ENCODE measurements at places on chromosomes 7 and 10.

GRCh38 chr7:1883031-1883761, 213.1 kb downstream of the ELFN1 start:
- DNase-seq, result no peak

GRCh38 chr7:138880881-138881578, 83.0 kb upstream of the ATP6V0A4 start:
- no peak for DNase-seq

DNA sequence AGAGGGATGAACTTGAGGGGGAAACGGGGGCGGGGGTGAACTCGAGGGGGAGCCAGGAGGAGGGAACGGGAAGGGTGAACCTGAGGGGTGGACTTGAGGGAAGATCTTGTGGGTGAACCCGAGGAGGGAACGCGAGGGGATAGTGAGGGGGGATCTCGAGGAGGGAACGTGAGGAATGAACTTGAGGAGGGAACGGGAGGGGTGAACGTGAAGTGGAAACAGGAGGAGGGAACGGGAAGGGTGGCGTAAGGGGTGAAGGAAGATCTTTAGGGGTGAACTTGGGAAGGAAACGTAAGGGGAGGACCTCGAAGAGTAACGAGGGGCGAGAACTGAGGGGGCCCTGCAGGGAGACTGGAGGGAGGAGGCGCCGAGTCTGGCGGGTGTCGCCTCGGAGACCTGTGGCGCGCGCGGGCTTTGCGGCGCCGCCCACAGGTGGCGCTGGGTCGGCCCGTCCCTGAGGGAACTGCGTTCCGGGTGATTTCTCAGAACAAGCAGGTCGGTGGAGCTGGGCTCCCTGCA, 651 bp downstream of the MYO3A start:
- no peak for DNase-seq

DNA sequence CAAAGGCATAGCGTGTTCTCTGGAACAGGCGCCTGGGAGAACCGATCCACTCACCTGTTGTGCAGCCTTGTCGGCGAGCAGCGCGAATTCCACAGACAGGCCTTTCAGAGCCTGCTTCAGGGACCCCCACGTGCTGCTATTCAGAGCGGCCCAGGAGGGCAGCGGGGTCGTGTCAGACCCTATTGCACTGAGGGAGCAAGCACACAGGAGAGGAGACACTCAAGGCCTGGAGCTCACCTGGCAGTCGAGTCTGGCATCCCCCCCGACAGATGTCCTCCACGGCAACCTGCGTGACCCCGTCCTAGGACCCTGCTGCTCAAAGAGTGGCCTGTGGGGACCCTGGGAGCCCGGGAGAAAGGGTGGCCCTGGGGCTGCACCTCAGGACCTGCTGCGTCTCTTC, 21.1 kb downstream of the NUDT1 start:
- DNase-seq, result no peak

- DNase-seq, result no peak
Measured at GRCh38 chr7:154484406-154484805, 432.2 kb downstream of the DPP6 start.

DNA sequence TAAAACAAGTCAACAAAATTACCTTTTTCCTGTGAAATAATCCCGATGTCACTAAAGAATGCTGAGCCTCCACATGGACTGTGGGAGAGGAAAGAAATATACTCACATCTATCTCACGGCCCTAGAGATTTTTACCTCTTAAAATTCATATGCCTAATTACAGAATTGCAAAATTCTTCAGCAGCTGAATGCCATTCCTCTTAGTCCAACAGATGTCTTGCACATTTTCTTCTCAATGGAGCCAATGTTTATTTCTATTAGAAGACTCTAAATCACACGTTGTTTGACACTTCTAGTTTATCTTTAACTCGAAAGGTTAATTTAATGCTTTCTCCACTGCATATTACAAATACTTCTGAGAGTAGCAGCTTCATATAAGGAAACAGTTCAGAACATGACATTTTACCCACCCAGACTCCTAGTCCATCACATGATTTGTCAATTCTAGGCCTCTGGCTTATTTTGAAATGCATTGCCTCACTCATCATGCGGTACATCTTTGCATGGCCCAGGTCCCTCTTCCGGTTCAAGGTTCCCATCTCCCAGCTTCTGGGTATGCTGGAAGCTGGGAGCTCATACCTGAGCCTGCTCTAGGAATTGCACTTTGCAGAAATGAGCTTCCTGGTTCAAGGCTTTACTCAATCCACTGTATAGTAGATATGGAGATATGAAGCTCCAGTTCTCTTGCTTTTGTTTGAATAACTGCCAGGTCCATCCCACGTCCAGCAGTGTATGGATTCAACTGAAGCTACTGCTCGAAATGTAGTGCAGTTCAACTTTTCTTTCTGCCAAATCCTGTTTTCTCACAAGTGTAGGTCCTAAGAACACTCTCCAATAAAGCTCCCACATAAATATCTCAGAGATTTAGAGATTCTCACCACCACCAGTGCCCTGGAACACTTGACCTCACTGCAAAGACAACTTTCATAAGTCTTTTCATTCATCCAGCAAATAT, 306.2 kb downstream of the GPR37 start:
- DNase-seq, result no peak

GRCh38 chr10:6117711-6118110, 28.9 kb downstream of the RBM17 start:
- no peak for DNase-seq

- no peak for DNase-seq
Measured at GRCh38 chr10:123621916-123622315, 44.2 kb upstream of the GPR26 start.

- no peak for DNase-seq
Measured at GRCh38 chr10:33776419-33777070, 442.1 kb upstream of the NRP1 start.

DNA sequence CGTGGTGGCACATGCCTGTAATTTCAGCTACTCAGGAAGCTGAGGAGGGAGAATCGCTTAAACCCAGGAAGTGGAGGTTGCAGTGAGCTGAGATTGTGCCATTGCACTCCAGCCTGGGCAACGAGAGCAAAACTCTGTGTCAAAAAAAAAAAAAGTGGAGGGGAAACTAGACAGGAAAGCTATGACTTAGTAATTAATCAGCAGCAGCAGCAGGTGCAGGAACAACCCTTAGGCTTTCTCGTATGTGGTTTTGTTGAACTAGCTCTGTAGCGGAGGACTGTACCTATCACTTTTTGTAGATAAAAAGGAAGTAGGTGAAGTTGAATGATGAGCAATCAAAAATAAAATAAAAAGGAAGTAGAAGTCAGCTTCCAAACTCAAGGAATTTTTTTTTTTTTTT, 76.9 kb upstream of the KMT2C start:
- no peak for DNase-seq

DNA sequence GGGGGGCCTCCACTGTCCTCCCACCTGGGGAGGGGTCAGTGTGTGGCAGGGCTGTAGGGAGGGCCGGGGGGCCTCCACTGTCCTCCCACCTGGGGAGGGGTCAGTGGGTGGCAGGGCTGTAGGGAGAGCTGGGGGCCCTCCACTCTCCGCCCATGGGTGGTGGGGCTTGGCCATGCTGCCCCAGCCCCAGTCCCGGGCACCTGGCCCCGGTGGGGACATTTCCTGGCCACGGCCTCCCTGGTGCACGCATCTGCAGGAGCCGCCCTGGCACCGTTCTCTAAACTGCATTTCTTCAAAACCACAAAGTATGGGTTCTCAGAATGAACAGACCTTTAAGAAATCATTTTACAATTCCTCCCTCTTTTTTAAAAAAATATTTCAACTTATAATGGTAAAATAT, 89.3 kb upstream of the PDGFA start:
- DNase-seq, result no peak

GRCh38 chr10:22500656-22501340, 155.5 kb downstream of the SPAG6 start:
- no peak for DNase-seq

DNA sequence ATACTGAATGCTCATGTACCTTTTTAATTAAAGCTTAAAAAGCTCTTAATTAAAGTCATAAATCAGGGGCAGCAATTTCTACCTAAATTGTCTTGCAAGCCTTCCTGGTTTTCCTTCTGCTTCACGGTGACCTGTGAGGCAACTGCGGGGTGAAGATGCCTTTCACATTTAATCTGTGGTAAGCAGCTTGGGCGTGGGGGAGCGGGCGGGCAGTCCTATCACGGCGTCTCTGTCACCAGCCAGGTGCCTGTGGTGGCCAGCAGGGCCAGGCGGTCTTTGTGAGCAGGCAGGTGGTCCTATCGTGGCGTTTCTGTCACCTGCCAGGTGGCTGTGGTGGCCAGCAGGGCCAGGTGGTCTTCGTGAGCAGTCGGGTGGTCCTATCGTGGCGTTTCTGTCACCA, 269.2 kb upstream of the PPP2R2D start:
- DNase-seq, result no peak

- DNase-seq, result no peak
Measured at GRCh38 chr7:139659922-139660316, 117.9 kb downstream of the HIPK2 start.

DNA sequence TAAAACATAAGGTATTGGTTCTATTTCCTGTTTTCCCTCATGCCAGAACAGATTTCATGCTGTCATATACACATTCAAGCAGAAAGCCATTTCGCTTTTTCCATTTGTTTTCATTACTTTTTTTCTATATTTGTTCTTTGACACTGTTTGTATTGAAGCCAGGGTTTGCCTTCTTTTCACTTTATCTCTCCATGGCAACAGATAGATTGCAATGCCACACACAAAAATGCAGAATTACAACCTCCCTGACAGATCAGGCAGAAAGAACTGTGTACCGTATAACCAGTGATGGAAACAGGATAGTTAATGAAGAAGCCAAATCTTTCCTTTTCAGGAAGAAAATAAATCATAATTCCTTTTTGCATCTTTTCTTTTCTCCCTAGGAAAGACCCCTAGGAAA, 103.0 kb upstream of the PCGF5 start:
- no peak for DNase-seq

- DNase-seq, result no peak
Measured at GRCh38 chr7:9083837-9084236, 650.4 kb downstream of the NXPH1 start.

DNA sequence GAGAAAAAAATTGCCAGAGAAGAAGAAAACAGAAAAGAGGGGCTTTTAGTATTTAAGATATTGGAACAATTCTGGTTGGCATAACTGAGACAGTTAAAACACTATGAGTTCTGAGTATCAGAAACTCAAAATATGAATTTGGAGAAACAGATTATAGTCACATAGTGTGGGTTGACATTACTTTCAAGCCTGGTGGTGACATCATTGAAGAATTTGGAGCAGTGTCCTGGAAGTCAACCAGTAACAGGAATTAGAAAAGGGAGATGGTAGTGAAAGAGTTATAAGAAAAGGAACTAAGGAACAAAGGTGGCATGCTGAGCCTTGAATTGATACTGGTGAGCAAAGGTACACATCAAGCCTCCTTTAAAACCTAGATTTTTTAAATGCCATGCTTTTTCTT, 88.2 kb downstream of the ZNF438 start:
- no peak for DNase-seq

DNA sequence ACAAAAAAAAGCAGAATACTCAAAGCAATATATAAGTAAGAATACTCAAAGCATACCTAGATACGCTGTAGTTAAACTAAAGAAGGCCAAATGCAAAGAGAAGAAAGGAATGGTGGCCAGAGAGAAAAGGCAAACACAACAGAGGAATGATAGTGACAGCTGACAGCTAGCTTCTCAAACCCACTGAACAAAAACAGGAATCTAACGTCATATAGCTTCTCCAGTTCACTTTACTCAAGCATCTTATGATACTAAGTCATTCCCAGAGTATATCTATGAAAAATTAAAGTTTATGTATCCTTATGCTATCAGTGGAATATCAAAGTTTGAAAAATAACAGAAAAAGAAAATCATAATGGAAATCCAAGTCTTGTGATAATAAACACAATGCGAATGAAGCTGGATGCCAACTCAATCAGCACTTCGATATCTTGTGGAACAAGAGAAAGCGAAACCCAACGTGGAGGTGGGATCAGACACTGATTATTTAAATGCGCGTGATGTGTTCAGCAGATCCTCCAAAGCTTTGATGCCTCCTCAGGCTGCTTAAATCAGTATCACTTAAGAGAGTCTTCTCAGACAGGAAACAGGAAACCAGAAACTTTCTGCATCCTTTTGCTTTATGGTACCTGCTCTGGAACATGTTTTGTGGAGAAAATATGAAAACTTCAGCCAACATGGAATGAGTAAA, 102.8 kb downstream of the PIP4K2A start:
- DNase-seq, result peak; percentile 78

- DNase-seq, result no peak
Measured at GRCh38 chr7:55013851-55014250, 5.0 kb upstream of the EGFR start.

DNA sequence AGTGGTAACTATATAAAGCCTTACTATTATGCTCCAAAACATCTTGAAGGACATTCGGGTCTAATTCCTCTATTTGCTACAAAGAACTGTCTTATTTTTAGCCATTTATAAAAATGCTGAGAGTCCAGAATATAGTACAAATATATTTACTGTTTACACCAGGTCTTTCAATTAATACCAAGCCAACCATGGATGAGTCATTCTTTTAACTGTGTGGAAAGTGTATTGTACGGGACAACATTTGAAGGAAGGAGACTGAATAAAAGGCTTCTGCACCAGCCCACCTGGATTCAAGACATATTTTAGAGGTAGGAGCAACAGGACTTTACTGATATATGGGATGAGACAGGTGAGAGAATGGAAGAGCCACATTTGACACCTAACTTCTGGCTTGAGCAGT, 35.4 kb downstream of the MASTL start:
- no peak for DNase-seq

GRCh38 chr10:119940487-119940886, 48.0 kb downstream of the SEC23IP start:
- DNase-seq, result no peak

- no peak for DNase-seq
Measured at GRCh38 chr10:72952642-72953158, 1.9 kb downstream of the PLA2G12B start.

- no peak for DNase-seq
Measured at GRCh38 chr7:112770051-112770450, 20.1 kb downstream of the TMEM168 start.

- no peak for DNase-seq
Measured at GRCh38 chr10:61592581-61592980, 70.1 kb upstream of the CABCOCO1 start.

DNA sequence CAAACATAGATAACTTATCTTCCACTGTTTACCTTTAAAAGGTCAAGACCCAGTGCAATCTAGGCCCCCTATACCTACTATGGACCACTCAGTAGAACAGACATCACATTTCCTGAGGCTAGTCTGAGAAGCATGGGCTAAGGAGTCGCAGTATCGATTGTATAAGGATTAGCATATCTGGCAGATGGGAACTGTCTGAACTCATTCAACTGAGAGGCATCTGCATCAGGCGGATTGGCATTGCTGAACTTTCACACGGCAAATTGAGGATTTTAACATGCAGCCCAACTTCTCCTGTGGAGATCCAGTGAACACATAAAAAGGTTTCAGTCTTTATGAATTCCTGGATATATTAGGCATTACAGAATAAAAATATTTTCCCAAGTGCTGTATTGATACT, 89.1 kb upstream of the LRGUK start:
- no peak for DNase-seq

- DNase-seq, result no peak
Measured at GRCh38 chr10:94402843-94403379, 570 bp downstream of the TBC1D12 start.

- DNase-seq, result no peak
Measured at GRCh38 chr10:124142006-124142739, 48.8 kb upstream of the CHST15 start.

GRCh38 chr7:4144172-4144701, 537.9 kb upstream of the FOXK1 start:
- no peak for DNase-seq

- DNase-seq, result no peak
Measured at GRCh38 chr7:28408105-28408959, 4.0 kb upstream of the CREB5 start.
